ENCODE measurements at places on chromosomes 16 and 17.

- DNase-seq: no peak
Observed at GRCh38 chr17:79214940-79215604, 140.4 kb downstream of the ENGASE start.

DNA sequence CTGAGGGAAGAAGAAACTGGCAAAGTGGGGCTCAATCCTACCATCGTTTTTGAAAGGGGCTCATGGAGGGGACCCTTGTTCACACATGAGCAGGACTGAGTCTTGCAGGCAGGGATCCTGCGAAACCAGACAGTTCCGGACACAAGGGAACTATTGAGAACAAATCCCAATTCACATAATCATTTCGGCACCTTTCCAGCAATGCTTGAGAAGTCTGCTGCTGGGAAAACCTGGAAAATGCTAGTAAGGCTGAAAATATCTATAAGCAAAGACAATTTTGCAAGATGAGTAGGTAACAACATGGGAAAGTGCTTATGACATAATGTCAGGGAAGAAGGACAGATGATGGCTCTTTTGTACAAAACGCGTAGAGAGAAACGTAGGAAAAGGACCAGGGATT is 52.1 kb upstream of the BPTF start:
- no peak for DNase-seq

DNA sequence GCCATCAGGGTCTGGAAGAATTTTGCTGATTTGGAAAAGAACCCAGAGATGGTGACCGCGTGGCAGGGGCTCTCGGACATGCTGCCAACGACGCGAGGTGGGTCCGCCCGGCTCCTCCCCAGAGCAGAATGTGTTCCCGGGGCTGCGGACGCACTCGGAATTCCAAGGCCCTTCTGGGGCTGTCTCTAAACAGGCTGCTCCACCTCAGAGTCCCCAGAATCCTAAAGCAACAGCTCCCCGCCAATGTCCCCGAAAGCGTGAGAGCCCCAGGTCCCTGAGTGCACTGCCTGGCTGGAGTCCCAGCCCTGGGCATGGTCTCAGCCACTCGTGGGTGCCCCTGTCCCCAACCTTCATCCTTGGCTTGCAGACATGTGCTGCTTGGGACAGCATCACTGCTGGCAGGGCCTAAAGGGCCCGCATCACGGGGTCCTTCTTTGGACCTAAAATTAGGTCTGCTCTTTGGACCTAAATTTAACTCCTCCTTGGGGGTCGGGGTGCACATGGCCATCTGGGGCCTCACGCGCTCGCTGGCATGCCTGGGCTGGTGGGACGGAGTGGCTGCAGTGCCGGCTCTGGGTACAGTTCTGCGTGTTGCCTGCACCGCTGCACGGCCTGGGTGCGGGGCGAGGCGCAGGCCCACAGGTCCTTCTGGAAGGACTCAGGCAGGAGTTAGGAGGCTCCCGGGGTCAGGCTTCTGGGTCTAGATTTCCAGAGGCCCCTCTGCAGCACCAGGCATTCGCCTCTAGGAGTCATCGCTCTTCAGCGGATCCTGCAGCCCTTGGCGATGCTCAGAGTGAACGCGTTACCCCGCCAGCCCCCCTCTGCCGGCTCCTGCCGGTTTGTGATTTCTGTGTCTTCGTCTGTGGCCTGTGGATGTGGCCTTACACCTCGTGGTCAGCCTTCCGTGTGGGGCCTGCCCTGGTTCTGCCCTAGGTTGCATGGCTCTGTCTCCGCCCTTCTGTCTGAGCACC is 41.9 kb upstream of the CHMP6 start:
- DNase-seq: no peak

- DNase-seq: no peak
Observed at GRCh38 chr16:8554881-8555280, 35.4 kb downstream of the TMEM114 start.

DNA sequence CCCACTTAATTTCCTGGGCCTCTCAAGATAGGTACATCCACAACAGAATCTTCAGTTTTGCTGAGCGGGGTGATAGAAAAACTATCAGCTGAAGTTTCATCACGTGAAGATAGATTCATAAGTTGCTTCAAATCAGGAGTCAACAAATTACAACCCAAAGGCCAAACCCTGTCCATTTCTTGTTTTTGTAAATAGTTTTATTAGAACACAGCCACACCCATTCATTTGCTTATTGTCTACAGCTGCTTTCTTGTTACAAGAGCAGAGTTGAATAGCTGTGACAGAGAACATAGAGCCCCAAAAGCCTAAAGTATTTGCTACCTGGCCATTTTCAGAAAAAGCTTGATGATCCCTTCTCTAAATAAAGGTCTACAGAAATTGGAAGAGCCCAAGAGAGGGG is 300.1 kb upstream of the CDH5 start:
- no peak for DNase-seq

GRCh38 chr16:13864689-13865088 is 55.3 kb upstream of the ERCC4 start:
- DNase-seq: no peak

DNA sequence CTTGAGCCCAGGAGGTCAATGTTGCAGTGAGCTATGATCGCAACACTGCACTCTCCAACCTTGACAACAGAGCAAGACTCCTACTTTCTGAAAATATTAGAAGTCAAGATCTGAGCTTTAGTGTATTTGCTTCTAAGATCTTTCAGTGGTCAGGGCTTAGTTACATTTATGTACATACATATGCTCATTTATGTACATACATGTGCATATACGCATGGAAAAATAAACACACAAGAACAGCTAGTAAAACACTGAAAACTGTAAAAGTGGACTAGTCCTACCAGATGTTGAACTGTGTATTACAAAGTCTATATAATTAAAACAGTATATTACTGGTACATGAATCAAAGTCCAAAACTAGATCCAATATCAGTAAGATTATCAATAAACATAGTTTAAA is 28.3 kb downstream of the PTRH2 start:
- DNase-seq: no peak

- no peak for DNase-seq
Observed at GRCh38 chr16:4383591-4384444, 12.2 kb downstream of the VASN start.

- DNase-seq: peak; percentile 57
Observed at GRCh38 chr17:75697651-75698291, 23.5 kb upstream of the ITGB4 start.

- no peak for DNase-seq
Observed at GRCh38 chr16:69243479-69243878, 56.5 kb downstream of the SNTB2 start.

DNA sequence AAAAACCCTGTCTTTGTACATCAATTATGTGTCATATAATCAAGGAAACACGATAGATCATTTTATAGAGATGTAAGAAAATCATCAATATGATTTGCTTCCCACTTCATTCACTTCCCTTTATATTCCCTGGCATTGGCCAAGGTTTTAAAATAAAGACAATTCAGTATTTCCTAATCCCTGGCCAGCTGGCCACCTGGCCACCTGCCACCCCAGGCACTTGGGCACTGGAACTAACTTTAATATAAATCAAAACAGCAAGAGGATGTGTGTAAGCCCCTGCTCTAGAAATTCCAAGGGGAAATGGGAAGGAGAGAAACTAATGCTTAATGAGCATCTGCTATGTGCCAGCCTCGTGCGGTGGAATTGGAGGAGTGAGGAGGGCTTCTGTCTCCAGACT is 58.6 kb upstream of the TOB1 start:
- no peak for DNase-seq

GRCh38 chr17:9177212-9177611 is 155.9 kb downstream of the NTN1 start:
- DNase-seq: no peak

- DNase-seq: no peak
Observed at GRCh38 chr16:89895482-89896250, 22.3 kb downstream of the TCF25 start.

- DNase-seq: no peak
Observed at GRCh38 chr17:10117581-10118001, 80.8 kb downstream of the GAS7 start.

GRCh38 chr17:64497565-64498035 is 746 bp upstream of the POLG2 start:
- DNase-seq: no peak

DNA sequence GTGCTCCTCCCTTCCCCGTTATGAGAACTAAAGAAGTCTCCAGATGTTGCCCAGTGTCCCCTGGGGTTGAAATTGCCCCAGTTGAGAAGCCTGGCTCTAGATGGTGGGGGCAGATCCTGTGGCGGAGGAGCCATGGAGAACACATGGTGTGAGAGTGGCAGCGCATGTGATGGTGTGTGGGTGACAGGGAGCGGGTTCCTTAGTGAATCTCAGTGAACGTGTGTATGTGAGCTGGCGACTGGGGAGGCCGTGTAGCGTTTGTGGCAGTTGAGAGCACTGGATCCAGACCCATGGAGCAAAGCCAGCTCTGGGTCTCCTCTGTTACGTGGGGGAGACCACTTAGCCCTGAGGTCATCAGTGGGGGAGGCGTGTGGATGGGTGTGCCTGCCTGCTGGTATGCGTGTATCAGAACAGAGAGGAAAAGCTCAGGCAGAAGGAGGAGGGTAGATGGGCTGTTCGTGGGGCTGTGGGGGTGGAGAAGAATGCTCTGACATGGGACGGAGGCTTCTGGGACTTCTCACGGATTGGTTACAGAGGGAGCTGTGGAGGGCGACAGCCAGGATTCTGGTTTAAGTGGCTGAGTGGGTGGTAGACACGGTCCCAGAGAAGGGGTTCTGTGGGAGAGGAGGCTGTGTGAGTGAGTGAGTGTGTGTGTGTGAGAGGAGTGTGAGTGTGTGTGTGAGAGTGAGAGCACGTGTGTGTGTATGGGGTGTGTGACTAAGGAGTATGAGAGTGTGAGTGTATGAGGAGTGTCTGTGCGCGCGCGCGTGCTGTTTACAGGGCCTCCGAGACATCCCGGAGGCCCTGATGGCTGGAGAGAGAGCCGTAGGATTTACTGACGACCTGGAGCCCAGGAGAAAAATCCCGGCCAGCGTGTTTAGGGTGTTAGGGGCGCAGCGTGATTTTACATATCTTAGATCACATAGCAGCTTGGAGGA is 193.8 kb downstream of the SNX29 start:
- DNase-seq: no peak

GRCh38 chr17:41588126-41588810 is 1.6 kb upstream of the KRT14 start:
- DNase-seq: no peak

- no peak for DNase-seq
Observed at GRCh38 chr17:34991606-34992005, 11.3 kb downstream of the LIG3 start.

GRCh38 chr16:14449790-14450480 is 180.1 kb downstream of the PARN start:
- no peak for DNase-seq

DNA sequence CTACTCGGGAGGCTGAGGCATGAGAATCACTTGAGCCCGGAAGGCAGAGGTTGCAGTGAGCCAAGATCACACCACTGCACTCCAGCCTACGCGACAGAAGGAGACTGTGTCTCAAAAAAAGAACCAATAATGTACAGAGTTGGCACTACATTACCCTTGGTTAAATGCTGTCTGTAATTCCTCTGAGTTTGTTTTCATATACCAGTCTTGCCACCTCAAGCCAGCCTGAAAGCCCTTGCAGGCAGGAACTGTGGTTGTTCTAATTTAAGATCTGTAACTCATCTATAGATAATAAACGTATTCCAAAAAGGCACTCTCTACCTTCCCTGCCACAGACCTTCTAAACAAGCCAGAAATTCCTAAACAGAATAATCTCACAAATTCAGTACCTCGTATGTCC is 4.3 kb upstream of the KANSL1 start:
- no peak for DNase-seq

DNA sequence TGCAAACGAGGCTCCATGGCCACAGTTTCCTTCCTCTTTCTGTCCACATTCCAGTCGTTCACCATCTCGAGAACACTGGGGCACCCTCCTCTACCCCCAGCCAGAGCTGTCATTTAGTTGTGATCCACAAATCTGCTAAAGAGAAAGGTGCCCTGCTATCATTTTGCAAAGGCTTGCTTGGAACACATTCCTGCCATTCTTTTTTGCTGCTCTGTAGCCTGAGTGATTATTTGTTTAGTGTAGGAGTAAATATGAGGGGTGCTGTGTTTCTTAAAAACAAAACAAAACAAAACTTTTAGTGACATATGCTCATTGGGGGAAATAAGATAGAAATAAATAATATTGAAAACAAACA is 166.7 kb downstream of the PRKCA start:
- no peak for DNase-seq

DNA sequence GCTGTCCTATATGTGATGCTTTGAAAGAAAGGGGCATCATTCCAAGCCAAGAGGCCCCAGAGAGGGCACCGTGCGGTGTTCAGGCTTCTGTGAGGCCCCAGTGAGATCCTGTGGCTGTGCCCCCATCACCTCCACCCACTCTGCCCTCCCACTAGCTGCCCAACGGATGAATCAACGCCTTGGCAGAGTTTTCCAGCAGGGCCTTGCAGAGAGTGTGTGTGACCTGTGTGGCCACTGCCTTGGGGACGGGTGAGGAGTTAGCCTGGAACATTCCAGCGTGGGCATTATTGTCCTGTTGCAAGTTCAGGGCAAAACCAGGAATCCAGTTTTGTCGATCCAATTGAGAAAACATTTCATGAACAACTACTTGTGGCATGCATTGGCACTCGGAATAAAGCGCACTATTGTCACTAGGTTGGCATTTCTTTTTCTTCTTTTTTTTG is 53.7 kb downstream of the SF3B3 start:
- no peak for DNase-seq

GRCh38 chr17:37067555-37068111 is 118.9 kb downstream of the AATF start:
- peak; percentile 79 for DNase-seq

DNA sequence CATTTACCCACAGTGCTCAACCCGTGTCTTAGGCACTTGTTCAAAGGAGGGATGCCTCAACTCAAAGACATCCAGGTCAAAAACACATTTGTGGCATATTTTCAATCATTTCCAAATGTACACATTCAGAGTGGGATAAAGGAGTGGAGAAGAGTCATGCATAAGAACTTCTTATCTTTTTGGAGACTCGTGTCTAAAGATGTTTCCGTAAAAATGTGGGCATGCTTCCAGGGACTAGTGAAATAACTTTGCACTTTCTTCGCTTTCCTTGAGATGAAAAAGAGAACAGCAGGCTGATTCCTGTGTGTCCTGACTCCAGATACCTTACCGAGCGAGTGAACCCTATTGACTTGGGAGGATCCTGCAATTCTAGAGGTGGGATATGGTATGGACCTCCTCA is 256.6 kb upstream of the KCNJ16 start:
- no peak for DNase-seq

DNA sequence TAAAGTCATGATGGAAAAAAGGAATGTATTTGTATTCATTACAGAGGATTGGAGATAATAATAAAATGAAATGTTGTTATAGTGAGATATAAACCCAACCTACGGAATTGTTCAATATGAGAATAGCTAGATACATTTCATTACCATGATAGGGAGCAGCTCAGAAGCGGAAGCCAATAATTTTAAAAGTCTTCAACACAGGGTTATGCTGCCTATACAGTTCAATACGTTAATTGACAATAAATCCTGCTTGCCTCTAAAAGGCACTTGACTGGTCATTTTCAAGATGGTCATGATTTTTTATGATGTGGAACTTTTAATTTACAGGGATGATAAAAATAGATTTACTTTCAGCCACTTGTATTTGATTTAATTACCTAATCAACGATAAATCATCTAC is 506.8 kb downstream of the TMEM114 start:
- DNase-seq: no peak

- DNase-seq: no peak
Observed at GRCh38 chr17:19411631-19412030, 599 bp downstream of the RNF112 start.

Measured in colonic mucosa (tissue), 4 donors.